Adrenal gland (tissue), 19 donors: ENCODE measurements at places on chromosomes 16 and 17. TPM values are rescaled to one million over a fixed set of nuclear protein-coding genes. Genes with fewer than 3 reads are reported as not detected.

GRCh38 chr17:43226393-43226792 is 2.0 kb downstream of the CCDC200 start:
- DNase-seq = no peak

- no peak for DNase-seq
Observed at GRCh38 chr17:44677136-44677535, 12.4 kb downstream of the CCDC43 start.

DNA sequence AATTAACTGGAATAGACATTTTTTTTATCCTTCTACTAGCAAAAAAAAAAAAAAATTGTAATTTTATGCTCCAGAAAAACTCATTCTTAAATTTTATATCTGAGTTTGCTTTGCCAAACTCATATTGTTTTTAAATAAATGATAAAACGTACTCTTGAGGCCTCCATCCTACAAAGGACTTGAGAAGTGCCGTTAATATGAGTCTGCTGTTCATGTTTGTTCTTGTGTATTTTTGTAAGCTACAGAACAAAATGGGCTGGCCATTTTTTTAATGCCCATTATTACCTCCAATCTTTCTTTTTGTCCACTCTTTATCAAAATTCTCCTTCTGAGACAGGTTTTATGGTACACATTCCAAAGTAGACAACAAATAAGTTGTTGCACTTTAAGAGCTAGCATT is 643.5 kb upstream of the SOX9 start:
- no peak for DNase-seq

GRCh38 chr16:50282955-50283631 is 16.7 kb downstream of the ADCY7 start:
- no peak for DNase-seq

DNA sequence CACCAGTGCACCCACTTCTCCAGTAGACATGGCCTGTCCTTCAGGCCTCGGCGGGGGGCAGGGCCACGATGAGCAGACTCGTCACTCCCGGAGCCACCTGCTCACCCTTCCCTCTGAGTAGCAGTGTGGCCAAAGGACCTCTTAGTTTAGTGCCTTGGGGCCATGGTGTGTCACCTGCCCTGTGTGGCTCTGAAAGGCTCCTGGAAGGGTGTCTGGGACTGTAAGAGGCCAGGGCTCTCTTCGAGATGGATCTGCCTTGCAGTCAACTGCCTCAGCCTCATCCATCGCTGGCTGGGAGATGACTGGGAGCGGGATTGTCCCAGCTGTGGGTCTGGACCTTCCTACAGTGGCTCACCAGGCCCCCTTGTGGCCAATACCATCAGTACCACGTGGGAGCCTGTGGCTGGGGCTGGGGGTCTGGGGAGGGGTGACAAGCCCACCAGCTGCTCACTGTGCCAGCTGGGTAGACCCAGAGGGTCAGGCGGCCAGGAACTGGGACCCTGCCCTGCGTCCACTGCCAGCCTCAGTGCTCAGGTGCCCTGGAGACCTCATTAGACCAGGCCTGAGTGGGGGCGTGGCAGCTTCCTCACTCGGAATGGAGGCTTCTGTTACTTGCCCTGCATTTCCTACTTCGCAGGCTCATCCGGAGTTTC is 133.4 kb downstream of the OR1D5 start:
- DNase-seq = peak; percentile 47

GRCh38 chr16:17804857-17805256 is 334.1 kb upstream of the XYLT1 start:
- no peak for DNase-seq

GRCh38 chr16:27446721-27447120 is 44.7 kb downstream of the IL21R start:
- DNase-seq = no peak

TNP2 gene
- polyA plus RNA-seq = not detected

CX3CL1 gene
- polyA plus RNA-seq = 6.0 TPM

KRT13 gene
- not detected for polyA plus RNA-seq
